Caco-2 (cell line): ENCODE measurements at places on chromosomes 6 and 20. TPM values are rescaled to one million over a fixed set of nuclear protein-coding genes. Genes with fewer than 3 reads are reported as not detected.

Gene ADGRF4
- 10.6 and 11.2 TPM in 2 replicates for total RNA-seq

Gene PLCB4
- 3.0 and 3.1 TPM in 2 replicates for total RNA-seq

Gene MUCL3
- 0.16 TPM in 1 of 2 replicates, not detected in the other for total RNA-seq

Gene MLN
- total RNA-seq: not detected in 2 replicates

Gene CLPSL1
- total RNA-seq: not detected in 2 replicates

Gene RRP36
- total RNA-seq: 71.0 and 74.9 TPM in 2 replicates

Gene PMEPA1
- 3.3 and 3.7 TPM in 2 replicates for total RNA-seq

Gene PNLDC1
- 0.26 and 0.32 TPM in 2 replicates for total RNA-seq

DNA sequence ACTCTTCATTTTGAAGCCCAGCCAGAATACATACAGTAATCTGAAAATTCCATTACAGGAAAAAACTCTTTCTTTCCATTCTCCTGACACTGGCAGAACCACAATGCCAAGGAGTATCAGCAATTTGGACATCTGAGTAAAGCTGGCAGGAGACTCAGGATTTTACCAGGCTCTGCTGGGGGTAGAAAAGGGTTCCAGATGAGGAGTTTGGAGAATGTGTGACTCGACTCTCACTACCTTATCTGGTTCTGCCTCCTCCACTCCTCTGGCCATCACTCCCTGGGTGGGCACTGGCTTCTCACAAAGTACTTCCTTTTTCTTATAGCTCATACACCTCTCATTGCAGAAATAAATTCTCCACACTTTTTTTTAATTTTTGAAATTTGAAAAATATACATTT, 10.6 kb upstream of the WFDC8 start:
- no peaks in the 10 kb centered on the region for H3K27me3 ChIP-seq
- H3K36me3 ChIP-seq: no peaks in the 10 kb centered on the region
- DNase-seq: no peak
- H3K27ac ChIP-seq: no peak overlapping the region

- no peaks in the 10 kb centered on the region for H3K4me1 ChIP-seq
- H3K36me3 ChIP-seq: no peaks in the 10 kb centered on the region
- no peak overlapping the region for H3K4me3 ChIP-seq
- H3K27me3 ChIP-seq: no peaks in the 10 kb centered on the region
- no peak for DNase-seq
These were observed 22.6 kb downstream of the BPIFB1 start for GRCh38 chr20:33305589-33306057.

DNA sequence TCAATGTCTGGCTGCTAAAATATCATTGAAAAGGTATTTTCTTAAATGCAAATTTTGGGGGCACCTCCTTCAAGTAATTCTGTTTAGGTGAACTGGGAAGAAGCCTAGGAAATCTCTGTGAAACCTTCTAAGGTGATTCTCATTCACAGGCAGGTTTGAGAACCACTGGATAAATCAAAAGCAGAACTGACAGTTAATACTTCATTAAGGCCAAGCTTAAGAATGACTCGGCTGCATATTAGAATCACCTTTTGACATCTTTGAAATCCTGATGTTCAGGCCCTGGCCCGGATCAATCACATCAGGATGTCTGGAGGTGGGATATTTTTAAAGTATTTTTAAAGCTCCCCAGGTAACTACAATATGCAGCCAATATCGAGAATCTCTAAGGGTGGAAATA, 50.6 kb downstream of the FKBP1C start:
- H3K4me3 ChIP-seq: no peak overlapping the region
- no peaks in the 10 kb centered on the region for H3K27me3 ChIP-seq
- no peaks in the 10 kb centered on the region for H3K4me1 ChIP-seq
- H3K27ac ChIP-seq: no peak overlapping the region
- DNase-seq: no peak

GRCh38 chr6:116682334-116682712, 1.3 kb downstream of the KPNA5 start:
- H3K4me1 ChIP-seq: peaks cover 4% of the 10 kb centered on the region
- H3K27ac ChIP-seq: peak overlapping the region; percentile 89
- H3K4me3 ChIP-seq: peak overlapping the region; percentile 69
- no peak for DNase-seq
- H3K36me3 ChIP-seq: peaks cover 1% of the 10 kb centered on the region; the same call in 1 of the 2 replicates

GRCh38 chr6:130587778-130588520, 222.1 kb downstream of the TMEM200A start:
- no peak for DNase-seq
- no peak overlapping the region for H3K4me3 ChIP-seq
- no peaks in the 10 kb centered on the region for H3K27me3 ChIP-seq

GRCh38 chr6:156009656-156010055, 554.0 kb upstream of the NOX3 start:
- H3K27me3 ChIP-seq: no peaks in the 10 kb centered on the region
- H3K27ac ChIP-seq: no peak overlapping the region
- H3K4me1 ChIP-seq: no peaks in the 10 kb centered on the region
- no peaks in the 10 kb centered on the region for H3K36me3 ChIP-seq
- DNase-seq: no peak

GRCh38 chr6:130063806-130064205, 45.4 kb downstream of the L3MBTL3 start:
- H3K36me3 ChIP-seq: peaks cover 2% of the 10 kb centered on the region; the same call in 1 of the 2 replicates
- DNase-seq: no peak
- no peak overlapping the region for H3K27ac ChIP-seq
- no peak overlapping the region for H3K4me3 ChIP-seq
- no peaks in the 10 kb centered on the region for H3K27me3 ChIP-seq

DNA sequence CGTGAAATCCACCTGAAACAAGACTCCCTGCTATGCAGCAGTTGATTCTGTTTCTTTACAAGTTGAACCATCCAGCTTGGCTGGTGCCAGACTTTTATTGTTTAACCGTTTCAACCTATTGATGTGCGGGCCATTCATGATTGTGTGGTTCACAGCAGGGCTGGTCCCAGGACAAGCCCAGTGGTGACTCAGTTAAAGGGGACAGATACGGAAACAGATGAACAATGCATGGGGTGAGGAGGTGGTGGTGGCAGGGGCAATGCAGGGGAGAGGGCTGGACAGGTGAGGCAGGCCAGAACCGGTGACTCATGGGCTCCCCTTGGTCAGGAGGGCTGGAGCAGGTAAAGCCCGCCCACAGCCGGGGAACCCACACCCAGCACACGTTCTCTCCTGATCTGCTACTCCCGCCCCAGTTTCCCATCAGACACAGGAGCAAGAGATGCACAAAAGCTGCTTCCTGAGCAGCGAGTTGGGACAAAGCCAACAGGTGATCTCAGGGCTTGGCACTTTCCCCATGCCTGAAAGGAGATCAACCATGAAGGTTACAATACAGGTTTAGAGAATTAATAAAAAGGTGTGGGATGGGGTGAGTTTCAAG, 232.2 kb downstream of the LY86 start:
- no peaks in the 10 kb centered on the region for H3K36me3 ChIP-seq
- no peaks in the 10 kb centered on the region for H3K4me1 ChIP-seq
- no peak for DNase-seq
- no peak overlapping the region for H3K27ac ChIP-seq

DNA sequence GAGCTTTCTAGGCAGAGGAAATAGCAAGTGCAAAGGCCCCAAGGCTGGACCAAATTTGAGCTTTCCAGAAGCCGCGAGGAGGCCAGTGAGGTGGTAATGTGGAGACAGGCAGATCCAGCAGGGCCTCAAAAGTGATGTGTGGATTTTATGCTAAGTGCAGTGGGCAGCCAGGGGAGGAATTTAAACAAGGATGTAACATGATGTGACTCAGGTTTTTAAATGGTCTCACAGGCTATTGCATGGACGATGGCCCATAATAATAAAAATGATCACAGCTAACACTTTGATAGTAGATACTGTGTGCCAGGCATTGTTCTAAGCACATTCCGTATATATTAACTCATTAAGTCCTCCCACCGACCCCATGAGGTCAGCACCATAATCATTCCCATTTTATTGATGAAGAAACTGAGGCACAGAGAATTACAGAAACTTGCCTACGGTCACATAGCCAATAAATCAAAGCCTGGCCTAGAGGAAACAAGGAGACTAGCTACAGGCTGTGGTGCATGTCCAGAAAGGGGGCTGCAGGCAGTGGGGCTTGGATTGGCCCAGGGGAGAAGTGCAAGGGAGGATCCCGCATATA, 18.0 kb upstream of the PREX1 start:
- no peak overlapping the region for H3K27ac ChIP-seq
- H3K4me1 ChIP-seq: no peaks in the 10 kb centered on the region
- DNase-seq: no peak
- no peaks in the 10 kb centered on the region for H3K27me3 ChIP-seq
- no peaks in the 10 kb centered on the region for H3K36me3 ChIP-seq

- H3K27me3 ChIP-seq: no peaks in the 10 kb centered on the region; the same call in 1 of the 2 replicates
- no peak overlapping the region for H3K4me3 ChIP-seq
- DNase-seq: no peak
These were observed 23.9 kb downstream of the PDE7B start for GRCh38 chr6:135875446-135875845.

DNA sequence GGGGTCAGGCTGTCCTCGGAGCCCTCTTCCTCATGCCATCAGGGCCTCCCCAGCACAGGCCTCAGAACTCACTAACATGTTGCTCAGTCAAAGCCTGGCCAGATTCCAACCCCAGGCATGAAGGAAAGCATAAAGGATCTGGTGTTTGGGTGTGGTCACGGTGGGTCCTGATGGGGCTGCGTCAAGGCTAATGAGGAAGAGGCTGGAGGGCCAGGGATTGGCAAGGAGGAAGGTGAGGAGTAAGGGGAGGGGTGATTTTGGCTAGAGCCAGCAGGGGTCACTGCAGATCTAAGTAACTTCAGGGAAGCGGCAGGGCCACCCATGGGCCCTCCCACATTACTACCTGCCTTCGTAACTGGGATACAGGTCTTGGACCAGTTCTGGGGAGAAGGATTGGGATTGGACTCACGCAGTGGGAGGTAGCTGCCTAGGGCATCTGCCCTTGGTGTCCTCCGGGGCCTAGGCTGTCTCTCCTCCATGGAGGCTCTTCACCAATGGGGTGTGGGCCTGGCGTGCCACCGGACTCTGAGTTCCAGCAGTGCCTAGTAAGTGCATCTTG, 36.2 kb upstream of the MRPS18A start:
- no peak overlapping the region for H3K4me3 ChIP-seq
- no peaks in the 10 kb centered on the region for H3K36me3 ChIP-seq
- H3K4me1 ChIP-seq: no peaks in the 10 kb centered on the region
- peak; percentile 82 for DNase-seq
- no peak overlapping the region for H3K27ac ChIP-seq

DNA sequence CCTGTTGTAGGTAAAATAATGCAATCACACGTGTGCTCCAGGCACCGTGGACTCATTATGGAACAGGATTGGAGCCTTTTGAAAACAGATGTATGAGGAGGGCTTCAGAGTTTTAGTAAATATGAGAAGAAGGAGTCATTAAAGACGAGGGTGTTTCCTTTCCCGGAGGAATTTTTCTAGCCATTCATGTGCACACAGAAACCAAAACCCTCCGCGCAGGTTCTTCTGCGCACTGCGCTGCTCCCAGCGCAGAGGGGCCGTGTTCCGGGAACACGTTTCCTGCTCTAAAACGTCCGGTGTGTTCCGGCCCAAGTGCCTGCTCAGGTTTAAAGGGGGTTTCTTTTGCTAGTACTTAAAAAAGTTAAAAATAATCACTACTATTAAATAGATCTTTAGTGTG, 11.6 kb downstream of the GPR31 start:
- DNase-seq: no peak
- no peaks in the 10 kb centered on the region for H3K4me1 ChIP-seq
- H3K27me3 ChIP-seq: no peaks in the 10 kb centered on the region
- no peak overlapping the region for H3K4me3 ChIP-seq

DNA sequence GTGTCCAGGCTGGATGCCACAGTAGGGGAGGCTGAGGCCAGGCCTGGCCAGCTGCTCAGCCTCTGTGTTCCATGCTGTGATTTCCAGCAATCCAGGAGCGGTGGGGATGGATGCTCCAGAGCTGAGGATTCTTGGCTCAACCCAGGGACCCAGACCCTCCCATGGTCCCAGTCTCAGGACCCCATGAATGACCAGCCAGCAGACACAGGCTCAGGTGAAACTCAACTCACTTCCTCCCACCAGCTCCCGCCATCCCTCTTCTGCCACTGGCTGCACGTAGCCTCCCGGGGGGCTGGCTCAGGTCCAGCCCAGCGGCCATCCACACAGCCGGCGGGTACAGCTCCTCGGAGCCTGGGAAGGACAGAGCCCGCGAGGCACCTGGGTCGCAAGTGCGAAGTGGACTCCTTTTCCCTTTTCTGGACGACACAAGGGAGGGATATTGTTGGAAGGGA, 54.5 kb upstream of the DACT2 start:
- DNase-seq: no peak
- H3K4me1 ChIP-seq: peaks cover 21% of the 10 kb centered on the region
- no peaks in the 10 kb centered on the region for H3K27me3 ChIP-seq
- H3K27ac ChIP-seq: no peak overlapping the region
- no peak overlapping the region for H3K4me3 ChIP-seq
- no peaks in the 10 kb centered on the region for H3K36me3 ChIP-seq

- DNase-seq: no peak
- no peak overlapping the region for H3K4me3 ChIP-seq
- H3K27ac ChIP-seq: no peak overlapping the region
- H3K27me3 ChIP-seq: no peaks in the 10 kb centered on the region; the same call in 1 of the 2 replicates
- no peaks in the 10 kb centered on the region for H3K4me1 ChIP-seq
These were observed 144.7 kb upstream of the UST start for GRCh38 chr6:148602136-148602535.

GRCh38 chr6:16321826-16322225, 83.4 kb downstream of the GMPR start:
- no peaks in the 10 kb centered on the region for H3K27me3 ChIP-seq
- no peak overlapping the region for H3K27ac ChIP-seq
- no peaks in the 10 kb centered on the region for H3K36me3 ChIP-seq

DNA sequence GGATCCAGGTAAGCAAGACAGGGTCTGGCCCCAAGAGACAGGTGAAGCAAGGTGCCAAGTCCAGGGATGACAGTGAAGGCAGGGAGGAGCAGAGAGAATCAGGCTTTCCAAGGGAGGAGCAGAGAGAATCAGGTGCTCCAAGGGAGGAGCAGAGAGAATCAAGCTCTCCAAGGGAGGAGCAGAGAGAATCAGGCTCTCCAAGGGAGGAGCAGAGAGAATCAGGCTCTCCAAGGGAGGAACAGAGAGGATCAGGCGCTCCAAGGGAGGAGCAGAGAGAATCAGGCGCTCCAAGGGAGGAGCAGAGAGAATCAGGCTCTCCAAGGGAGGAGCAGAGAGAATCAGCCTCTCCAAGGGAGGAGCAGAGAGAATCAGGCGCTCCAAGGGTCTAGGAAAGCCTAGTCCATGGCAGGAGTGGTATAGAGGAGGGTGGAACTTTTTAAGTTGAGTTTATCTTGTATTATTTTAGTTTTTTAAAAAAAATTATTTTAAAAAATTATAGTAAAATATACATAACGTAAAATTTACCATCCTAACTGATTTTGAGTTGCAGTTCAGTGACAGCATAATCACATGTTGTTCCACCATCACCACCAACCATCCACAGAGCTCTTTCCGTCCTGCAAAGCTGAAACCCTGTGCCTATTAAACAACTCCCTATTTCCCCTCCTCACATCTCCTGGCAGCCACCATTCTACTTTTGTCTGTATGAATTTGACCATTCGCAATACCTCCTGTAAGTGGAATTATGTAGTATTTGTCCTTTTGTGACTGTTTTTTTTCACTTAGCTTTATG, 64.1 kb downstream of the SASH1 start:
- H3K27me3 ChIP-seq: no peaks in the 10 kb centered on the region
- peaks cover 27% of the 10 kb centered on the region for H3K4me1 ChIP-seq
- no peak for DNase-seq
- H3K27ac ChIP-seq: peak overlapping the region; percentile 60
- H3K4me3 ChIP-seq: no peak overlapping the region
